ENCODE measurements at places on chromosomes 12 and 14. TPM values are rescaled to one million over a fixed set of nuclear protein-coding genes. Genes with fewer than 3 reads are reported as not detected.

The ACVR1B gene
- total RNA-seq: 11.8 TPM

The SOAT2 gene
- total RNA-seq: not detected

The KRT79 gene
- not detected for total RNA-seq

The CABP1 gene
- total RNA-seq: 2.1 TPM

Data from smooth muscle cell of bladder (primary cell).